Activated CD8-positive, alpha-beta memory T cell treated with anti-CD3 and anti-CD28 coated beads for 1 hour (primary cell): ENCODE measurements at places on chromosomes 7 and 10.
A peak's percentile ranks its signal among the peaks of the same experiment; 100 is the strongest.

GRCh38 chr10:124003481-124003870, 89.9 kb downstream of the CHST15 start:
- no peak for DNase-seq

GRCh38 chr10:119945805-119946204, 53.3 kb downstream of the SEC23IP start:
- no peak for DNase-seq

GRCh38 chr7:17677408-17677807, 262.9 kb downstream of the SNX13 start:
- no peak for DNase-seq

- DNase-seq: no peak
Measured at GRCh38 chr7:77806425-77806824, 7.9 kb downstream of the PHTF2 start.

- DNase-seq: no peak
Measured at GRCh38 chr10:117500456-117500855, 42.1 kb upstream of the EMX2 start.

DNA sequence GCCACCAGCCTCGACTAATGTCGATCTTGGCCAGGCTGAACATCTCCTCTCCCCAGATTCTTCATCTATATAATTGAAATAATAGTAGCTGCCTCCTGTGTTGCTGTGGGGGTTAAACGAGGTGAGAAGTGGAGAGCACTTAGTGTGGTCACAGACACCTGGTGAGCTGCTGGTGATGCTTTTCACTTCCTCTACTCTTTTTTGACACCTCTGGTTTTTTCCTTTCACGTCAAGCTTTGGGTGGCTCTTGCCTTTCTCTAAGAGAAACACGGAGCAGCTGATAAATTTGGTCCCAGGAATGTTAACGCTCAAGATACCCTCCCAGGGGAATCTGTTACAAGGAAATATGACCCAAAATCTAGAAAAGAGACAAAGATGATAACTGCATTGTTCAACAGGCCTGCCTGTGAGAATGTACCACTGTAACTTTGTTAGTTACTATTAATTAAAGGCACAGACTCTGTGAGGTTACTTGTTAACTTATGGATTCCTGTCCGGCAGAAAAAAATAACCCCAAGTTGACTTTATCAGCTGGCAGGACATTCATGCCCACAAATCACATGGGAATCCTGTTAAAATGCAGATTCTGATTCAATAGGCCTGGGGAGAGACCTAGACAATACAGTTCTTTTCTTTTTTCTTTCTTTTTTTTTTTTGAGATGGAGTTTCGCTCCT, 9.5 kb upstream of the NPFFR1 start:
- no peak for DNase-seq

DNA sequence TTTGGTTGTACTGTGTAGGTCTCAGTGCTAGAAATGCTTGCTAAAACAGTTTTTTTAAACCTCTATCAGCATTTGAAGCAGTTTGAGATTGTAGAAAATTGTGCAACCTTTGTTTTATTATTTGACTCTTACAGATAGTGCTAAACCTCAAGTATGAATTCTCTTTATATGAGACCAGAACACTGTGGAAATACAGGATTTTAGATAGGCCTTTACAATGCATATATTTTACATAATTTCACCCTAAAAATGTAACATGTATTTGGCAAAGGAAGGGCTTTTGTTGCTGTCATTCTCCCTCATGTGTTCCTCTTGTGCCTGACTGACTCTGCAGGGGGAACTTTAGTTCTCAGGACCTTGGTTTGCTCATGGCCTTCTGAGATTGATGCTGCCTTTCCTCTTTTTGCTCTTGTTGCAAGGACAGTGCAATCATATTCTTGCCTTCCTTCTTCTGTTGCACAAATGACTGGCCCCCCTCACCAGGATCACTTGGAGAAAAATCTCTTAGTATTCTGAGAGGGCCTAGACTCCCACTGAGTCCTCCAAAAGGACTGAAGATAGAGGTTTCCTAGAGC, 188.7 kb downstream of the PPP1R9A start:
- DNase-seq: no peak

- no peak for DNase-seq
Measured at GRCh38 chr7:78601728-78602127, 803.2 kb downstream of the PHTF2 start.

DNA sequence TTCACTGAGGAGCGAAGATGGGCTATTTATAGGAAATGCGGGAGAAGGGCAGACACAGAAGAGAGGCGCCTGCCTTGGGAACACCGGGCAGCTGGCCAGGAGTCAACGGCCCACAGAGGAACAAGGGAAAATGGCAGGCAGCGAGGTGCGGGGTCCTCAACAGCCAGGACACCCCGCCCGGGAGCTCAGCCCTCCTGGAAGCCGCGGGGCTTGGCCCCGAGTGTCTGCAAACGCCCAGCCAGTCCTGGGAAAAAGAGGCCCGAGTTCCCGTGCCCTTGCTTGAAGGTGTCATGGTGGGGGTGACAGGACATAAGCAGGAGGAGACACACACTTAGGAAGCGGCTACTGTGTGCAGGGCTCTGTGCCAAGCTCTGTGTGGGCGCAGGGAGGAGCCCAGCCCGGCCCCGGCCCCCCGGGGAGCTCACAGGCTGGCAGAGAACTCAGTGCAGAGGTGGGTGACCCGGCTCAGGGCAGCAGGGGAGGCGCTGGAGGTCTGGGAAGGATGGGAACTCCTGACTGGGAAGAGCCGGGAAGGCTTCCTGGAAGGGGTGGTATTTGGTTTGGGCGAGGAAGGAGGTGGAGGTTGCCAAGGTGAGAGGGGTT, 79.9 kb downstream of the ELFN1 start:
- DNase-seq: no peak

- no peak for DNase-seq
Measured at GRCh38 chr10:56585447-56586171, 224.6 kb upstream of the ZWINT start.

- DNase-seq: no peak
Measured at GRCh38 chr10:32964270-32964669, 6.2 kb upstream of the ITGB1 start.

GRCh38 chr10:131896403-131896802, 4.4 kb upstream of the PPP2R2D start:
- DNase-seq: no peak

DNA sequence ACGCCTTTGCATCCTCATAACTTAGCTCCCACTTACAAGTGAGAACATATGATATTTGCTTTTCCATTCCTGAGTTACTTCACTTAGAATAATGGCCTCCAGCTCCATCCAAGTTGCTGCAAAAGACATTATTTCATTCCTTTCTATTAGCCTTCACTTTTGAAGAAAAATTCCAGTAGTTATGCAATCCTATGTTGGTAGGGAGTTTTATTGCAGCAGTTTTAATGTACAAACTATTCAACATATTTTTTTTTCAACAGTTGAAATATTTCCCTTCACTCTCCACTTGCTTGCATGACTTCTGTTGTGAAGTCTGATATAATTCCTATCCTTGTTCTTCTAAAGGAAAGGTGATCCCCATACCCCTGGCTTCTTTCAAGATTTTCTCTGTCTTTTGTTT, 27.3 kb upstream of the ARHGAP22 start:
- no peak for DNase-seq

DNA sequence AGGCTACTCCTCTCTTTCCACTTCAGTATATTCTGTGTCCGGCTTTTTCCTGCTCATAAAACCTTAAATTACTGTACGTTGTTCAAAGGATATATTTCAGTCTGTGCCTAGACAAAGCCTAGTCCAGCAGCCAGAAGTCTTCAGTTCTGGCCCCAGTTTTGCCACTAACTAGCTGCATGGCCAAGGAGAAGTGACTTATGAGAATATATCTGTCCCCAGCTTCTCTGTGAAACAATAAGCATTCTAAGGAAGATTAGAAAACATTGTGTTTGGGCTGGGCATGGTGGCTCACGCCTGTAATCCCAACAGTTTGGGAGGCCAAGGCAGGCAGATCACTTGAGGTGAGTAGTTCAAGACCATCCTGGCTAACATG, 105.0 kb upstream of the HDAC9 start:
- no peak for DNase-seq

DNA sequence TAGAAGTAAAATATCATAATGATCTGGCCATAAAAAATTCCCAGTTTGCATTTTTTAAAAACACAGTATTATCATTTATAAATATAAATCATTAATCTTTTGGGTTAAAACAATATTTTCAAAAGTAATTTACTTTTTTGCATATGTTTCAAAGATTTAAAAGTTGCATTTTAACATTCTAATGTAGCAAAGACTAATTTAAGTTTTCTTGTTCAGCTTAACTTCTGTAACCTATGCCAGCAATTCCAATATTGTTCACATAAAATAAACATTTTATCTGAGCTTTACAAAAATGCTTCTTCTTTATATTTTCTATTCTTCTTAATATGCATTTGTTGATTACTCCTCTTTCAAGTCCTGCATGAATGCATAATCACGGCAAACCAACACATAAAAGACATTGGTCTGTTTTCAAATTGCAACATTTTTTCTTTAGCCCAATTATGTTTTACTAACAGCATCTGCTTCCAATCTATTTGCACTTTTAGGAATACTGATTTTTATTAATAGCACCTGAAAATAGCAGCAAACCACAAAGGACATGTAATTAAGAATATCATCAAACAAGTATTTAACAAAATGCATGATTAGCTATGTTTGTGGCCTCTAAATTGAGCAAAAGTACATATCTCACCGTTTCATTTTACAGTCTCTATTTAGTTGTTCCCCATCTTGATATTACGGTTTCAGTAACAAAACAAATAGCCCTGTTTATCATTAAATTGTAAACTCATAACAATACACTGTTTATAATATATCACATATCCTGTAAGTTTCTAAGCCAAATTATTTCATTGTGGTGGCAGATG, 286.9 kb upstream of the NFE2L3 start:
- DNase-seq: no peak

- DNase-seq: no peak
Measured at GRCh38 chr10:102435529-102436233, 3.3 kb upstream of the CUEDC2 start.

DNA sequence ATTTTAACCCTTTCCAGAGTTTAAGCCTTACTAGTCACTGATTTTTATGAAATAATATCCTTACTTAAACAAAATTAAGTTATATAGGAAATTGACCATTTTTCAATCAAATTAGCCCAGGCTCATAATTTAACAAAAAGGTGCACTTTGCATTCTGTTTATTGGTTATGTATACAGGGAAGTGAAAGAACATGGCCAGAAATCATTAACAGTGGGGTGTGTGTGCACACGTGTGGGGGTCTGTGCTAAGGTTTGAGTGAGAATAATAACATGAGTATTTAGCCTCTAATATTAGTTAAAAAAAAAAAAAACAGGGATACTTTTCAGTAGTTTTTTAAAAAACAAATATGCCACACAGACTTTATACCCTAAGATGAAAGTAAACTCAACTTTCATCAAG, 510.5 kb upstream of the PFKP start:
- DNase-seq: no peak

DNA sequence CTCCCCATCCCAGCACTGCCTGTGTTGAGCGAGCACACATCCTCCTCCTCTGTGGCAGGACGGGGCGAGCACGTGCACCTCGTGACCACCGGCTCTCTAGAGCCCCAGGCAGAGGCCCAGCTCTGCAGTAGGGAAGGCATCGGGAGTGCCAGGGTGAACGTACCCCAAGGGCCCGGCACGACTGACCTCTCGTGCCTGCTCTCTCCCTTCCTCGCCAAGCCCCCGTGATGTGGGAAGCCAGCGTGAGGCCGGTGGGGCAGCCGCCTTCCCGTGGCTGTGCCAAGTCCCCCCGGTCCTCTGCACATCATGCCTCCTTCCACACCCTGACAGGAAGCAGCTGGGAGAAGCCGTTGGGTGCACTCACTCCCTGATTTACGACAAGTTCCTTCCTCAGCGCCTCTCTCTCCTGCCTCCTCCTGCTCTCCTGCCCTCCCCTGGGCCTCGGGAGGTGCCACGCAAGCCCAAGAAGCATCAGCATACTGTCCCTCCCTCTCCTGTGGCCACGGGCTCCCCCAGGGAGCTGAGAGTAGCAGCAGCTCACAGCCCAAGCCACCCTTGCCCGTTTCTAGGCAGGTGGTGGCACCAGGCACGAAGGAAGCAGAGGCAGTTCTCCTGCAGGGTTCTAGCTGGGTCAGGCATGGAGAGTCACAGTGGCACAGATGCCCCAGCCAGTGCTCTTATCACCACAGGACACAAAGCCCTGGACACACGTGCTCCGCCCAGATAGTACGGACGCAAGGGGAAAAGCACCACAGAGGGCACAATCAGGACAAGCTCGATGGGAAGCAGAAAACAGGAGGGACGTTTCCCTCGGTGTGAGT, 47.0 kb downstream of the AMZ1 start:
- no peak for DNase-seq

GRCh38 chr10:118035354-118036005, 11.3 kb downstream of the RAB11FIP2 start:
- DNase-seq: no peak

- DNase-seq: peak; percentile 74
Measured at GRCh38 chr7:76047811-76048667, at the start of the genes MDH2 and STYXL1. MDH2 (plus strand) TSS chr7:76048106; CDS start chr7:76048161, 55 bp downstream. STYXL1 (minus strand) TSS chr7:76048000; CDS start chr7:76030523, 17,477 bp downstream.

DNA sequence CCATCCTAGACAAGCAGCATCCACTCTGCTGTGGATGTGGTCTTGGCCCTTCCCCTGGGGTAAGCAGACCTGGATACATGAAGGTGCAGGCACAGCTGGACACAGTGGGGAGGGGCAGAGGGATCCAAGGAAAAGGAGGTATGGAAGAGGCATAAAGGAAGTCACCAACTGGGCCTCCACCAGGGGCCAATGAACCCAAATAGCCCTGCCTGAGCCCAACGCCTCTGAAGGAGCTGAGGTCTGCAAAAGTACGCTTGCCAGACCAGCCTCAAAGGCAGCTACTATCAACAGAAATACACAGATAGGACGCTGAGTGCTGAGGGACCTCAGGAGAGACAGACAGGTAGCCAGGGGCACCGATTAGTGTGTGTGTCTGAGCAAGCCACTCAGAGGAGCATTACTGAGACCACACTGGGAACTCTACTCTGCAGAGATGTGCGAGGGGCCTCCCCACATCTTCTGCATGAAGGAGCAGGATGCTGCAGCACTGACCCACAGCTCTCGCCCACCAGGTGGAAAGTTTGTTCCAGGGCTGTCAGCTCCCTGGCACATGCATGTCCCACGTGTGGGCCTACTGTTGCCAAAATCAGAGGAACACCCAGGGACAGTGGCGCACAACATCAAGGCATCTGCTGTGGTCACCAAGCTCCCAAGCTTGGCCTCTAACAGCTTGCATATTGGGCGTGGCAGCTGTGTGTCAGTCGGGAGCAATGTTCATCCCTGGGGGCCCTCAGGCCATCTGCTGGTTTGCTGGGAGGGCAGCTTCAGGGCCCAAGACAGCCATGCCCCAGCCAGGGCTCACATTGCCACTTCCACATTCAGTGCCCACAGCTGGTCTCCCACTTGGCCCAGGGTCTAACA, 40.0 kb downstream of the MKI67 start:
- DNase-seq: no peak

DNA sequence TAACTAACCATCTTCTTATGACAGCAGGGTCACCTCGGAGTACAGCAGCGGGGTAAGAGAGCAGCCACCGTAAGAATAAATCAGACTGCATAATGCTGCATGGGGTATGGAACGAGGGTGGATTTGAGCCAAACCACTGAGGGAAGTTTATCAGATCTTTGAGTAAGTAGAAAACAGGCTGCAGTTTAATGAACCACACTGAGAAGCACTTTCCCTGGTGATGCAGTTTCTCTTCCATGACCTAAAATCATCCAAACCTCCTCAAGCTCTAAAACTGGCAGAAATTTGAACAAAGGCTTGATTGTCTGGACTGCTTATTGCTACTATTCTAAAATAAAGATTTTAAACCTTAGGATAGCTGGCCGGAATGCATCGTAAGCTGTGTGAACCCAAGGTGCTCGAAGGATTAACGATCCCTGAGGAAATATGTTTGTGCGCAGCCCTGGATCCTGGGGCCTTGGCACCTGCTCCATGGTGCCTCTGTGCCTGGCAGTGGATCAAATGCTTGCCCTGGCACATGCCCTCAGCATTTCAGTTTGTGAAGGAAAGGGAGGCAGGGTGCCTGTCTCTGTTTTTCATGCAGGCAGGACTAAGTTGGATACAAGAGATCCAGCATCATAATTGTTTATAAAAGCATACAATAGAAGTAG, 322.7 kb downstream of the LHFPL3 start:
- DNase-seq: no peak
